ENCODE measurements at places on chromosomes 2 and 18.
A peak's percentile ranks its signal among the peaks of the same experiment; 100 is the strongest.

DNA sequence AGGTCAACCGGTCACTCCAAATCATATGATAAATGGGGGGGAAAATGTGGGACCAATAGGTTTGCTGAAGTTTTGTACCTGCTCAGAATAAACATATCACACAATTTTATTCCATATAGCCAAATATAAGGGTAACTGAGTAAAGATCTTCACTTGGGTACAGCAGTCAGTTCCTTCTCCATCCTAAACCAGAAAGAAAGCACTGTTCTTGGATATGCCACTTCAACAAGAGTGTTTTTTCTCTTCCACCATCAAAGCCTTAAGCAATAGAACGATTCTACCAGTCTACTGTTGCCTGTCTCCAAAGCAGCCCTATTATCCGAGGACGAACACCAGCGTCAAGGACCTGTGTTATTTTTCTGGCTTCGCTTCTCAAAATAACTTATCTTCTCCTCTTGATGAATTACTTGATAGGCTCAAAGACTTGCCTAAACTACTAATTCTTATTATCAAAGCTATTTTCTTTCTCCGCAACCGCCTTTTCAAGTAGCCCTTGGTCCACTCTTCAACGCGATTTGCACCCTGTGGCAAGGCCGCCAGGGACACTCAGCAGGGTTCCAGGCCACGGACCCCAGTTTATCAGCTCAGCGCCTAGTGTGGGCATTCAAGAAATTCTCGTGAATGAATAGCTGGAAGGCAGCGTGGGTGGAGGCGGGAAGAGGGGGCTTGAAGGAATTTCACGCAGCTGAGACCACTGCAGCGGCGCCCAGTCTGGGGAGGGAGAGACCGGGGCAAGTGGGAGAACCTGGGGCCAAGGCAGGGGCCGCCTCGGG is 646 bp downstream of the ALS2 start:
- DNase-seq = no peak

DNA sequence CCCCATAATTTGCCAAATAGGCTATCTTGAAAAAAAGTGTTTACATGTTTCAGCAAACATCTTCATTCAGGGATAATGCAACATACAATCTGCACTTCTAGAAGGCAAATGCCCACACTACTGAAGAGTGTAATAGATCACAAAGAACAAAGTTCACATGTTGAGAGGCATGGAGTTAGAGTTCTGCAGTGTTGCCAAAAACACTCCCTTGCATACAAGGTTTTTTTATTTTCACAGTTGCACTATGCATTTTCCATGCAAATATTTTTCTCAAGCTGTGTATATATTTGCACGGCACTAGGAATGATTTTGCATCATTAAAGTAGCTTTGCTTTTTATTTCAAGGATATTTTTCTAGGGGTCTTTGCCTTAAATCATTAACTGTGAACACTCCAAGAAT is 409.9 kb downstream of the THSD7B start:
- DNase-seq = no peak

DNA sequence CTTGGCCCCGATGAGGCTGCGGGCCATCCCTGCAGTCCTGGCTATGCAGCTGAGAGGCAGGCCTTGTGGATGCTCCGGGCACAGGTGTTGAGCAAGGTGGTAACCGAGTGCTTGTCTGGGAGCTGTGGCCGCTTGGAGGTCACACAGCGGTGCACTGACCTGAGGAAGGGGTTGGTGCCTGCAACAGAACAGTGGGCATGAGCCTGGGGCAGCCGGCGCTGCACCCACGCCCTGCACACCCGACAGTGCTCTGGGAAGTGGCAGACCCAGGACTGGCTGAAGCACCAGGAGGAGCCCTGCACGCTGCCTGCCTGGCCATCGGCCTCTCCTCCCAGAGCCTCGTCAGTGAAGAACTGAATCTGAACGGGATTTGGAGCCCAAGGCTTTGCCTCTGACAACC is 8.2 kb upstream of the POTEE start:
- no peak for DNase-seq

GRCh38 chr2:7020059-7020458 is 102.8 kb downstream of the RNF144A start:
- DNase-seq = no peak

- no peak for DNase-seq
These were observed 169.7 kb downstream of the CDCA7 start for GRCh38 chr2:173524256-173524955.

GRCh38 chr2:33084433-33084832 is 137.7 kb downstream of the LTBP1 start:
- DNase-seq = no peak

DNA sequence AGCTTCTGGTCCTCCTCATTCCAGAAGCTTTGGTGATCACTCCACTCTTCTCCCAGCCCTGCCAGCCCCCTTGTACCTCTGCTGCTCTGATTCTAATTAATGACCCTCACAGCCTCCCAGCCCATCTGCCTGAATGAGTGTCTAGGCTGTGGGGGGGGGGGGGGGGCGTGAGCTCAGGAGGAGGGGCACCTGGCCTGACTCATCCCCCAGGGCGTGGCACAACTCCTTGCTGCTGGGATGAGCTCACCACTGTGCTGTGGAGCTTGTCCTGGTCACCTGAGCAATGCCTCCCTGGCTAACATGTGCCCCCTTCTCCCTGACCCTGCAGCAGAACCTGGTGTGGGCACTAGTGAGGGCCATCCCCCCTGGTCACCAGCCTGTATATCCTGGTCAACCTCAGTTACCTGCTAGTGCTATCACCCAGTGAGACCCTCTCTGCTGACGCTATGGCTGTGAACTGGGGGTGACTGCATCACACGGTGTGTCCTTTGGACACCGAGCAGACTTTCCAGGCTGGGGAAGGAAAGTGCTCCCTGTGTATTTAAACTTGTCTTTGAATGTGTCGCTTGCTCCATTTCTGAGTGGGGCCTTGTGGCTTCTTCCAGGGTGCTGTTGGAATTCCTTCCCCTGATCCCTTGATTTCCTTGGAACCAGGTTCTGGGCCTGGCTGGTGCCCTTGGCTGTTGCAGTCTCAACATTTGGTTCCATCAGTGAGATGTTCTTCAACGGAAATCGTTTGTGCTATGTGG is 41.5 kb upstream of the PUM2 start:
- no peak for DNase-seq

DNA sequence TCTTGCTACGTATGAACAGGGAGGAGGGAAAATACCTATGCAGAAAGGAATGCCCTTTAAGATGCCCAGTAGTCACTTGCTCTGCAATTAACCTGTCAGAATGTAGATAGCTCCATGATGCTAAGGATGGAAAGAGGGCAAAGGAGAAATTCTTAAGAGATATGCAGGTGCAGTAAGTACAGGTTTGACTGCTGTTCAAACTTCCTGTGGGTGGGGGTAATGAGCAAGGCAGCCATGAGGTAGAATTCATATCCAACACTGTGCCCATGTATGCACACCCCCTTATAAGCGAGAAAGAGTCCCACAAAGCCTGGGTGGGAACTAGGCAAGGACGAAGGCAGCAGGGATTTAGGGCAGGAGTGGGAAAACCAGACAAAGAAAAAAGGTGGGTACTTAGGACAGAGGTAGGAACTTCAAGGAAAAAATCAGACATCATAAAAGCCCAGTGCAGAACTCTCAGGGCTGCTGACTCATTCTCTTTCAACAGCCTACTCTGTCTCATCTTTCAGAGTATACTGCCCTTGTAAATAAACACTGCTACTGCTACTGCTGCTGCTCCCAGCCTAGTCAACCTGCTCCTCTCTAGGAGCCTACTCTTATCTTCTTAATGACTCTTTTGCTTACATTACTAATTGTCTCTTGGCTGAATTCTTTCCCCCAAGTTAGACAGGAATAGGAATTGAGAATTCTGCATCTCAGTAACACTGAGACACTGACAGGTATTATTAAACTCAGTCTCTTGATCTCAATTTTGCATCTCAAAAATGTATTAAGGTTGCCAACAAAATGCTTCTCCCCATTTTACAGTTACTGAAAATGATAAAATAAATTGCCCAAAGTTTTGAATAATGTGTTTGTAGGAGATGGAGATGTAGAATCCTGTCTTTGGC is 189.0 kb downstream of the PTH2R start:
- DNase-seq = no peak

GRCh38 chr18:55425698-55426097 is 162.3 kb downstream of the TCF4 start:
- no peak for DNase-seq

GRCh38 chr2:159427048-159427447 is 140.5 kb upstream of the WDSUB1 start:
- no peak for DNase-seq

- no peak for DNase-seq
These were observed 104.7 kb upstream of the MYO3B start for GRCh38 chr2:170073288-170073687.

DNA sequence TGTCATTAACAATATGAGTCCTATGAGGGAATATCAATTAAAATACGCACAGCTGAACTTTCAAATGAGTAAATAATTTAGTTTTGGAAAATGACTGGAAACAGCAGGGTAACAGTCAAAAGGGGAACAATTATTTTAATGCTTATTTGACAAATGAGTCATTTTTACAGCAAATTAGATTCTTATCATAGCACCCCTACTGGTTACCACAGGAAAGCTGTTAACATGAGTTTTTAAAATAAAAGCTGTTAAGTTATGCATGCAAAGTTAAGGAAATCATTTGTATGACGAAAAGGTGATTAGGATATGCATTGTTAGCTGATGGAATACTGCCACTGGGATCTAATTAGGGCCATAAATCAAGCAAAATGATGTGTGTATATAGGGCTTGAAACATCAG is 435.1 kb upstream of the MEIS1 start:
- DNase-seq = no peak

GRCh38 chr18:63590373-63590772 is 3.2 kb downstream of the SERPINB13 start:
- no peak for DNase-seq

- no peak for DNase-seq
These were observed 10.2 kb downstream of the SP110 start for GRCh38 chr2:230209422-230210051.

- no peak for DNase-seq
These were observed 948.3 kb upstream of the GYPC start for GRCh38 chr2:125707611-125708010.

GRCh38 chr2:71596011-71596410 is 142.7 kb downstream of the DYSF start:
- DNase-seq = no peak

- DNase-seq = no peak
These were observed 131.0 kb downstream of the ZAP70 start for GRCh38 chr2:97844311-97844859.

- DNase-seq = no peak
These were observed 66.0 kb downstream of the BOLA3 start for GRCh38 chr2:74081763-74082110.

- no peak for DNase-seq
These were observed 140.8 kb downstream of the FIGN start for GRCh38 chr2:163595028-163595427.

GRCh38 chr2:73022024-73022568 is 49.4 kb downstream of the SFXN5 start:
- no peak for DNase-seq

GRCh38 chr2:126510356-126510755 is 145.6 kb upstream of the GYPC start:
- no peak for DNase-seq

DNA sequence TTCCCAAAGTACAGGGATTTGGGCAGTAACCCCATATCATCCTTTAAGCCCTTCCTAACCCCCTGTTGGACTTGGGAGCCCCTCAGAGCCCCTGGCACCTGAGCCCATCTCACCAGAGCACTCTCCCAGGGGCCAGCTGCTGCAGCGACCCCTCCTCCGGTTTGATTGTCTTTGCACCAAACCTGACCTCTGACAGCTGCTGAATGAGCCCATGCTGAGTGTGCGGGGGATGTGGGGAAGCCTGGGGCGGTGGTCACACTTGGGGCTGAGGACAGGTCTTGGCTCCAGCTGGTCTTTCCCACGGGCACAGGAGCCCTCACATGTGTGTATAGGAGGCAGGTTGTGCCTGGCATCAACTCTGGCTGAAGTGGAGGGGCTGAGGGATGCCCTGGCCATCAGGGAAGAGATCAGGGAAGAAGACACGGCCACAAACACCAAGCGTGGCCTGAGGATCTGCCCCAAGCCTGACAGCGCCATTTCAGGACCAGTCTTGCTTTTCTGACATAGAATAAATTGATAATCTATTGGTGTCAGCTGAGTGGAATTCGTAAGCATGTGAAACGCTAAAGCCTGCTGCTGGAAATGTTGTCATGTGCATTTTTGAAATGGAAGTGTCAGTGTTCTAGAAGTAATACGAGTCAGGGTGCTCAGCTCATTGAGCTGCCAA is 102.4 kb downstream of the ACKR3 start:
- no peak for DNase-seq

DNA sequence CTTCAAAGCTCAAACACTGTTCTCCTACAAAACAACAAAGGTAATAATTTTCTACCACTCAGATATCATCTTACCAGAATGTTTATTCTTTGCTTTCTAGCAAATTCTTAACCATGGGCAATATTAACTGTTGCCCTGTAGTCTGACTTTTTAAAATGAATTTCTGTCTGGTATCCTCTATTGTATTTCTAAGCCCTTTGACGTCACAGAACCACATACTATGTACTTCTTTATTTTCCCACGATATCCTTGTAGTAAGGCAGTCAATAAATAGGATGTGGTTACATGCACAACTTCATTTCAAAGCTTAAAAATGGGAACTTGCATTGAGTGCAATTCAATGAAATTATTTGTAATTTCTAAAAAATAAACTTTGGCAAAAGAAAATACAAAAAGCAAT is 58.7 kb downstream of the THADA start:
- DNase-seq = no peak

DNA sequence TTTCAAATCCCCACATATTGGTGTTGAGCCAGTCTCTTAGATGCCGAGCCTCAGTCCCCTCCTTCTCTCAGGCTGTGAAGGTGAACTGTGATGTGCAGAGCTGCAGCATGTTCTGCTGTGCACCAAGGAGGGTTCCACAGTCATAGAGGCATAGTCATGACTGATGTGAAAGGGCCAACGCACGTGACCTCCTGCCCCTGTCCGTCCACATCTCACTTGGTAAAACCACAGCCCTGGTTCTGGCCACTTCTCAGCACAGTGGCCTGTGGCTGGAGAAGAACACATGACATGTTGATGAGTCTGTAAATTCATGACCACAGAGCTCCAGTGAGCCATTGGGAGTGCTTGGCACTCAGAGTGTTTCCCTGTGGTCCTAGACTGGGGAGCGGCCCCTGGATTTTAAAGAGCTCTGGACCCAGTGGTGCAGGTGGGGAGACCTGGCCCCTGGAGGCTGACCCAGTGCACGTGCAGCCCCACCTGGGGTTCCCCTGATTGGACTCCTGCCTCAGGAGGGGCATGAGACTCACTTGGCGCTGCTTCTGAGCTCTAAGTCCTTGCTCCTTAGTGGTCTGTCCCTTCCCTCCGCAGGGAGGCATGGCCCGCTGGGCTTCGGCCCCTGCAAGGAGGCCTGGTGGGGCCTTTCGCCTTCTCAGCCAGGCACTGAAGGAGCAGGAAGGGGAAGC is 25.3 kb downstream of the INPP4A start:
- DNase-seq = peak; percentile 26

- no peak for DNase-seq
These were observed at the start of gene GALNT14 for GRCh38 chr2:31138037-31138962. GALNT14 (minus strand) TSS chr2:31138440; CDS start chr2:31138086, 354 bp downstream.

GRCh38 chr2:16114070-16114469 is 173.7 kb downstream of the MYCN start:
- no peak for DNase-seq

Measured in activated CD4-positive, CD25-positive, alpha-beta regulatory T cell treated with anti-CD3 and anti-CD28 coated beads, Interleukin-2, amount 50 U/mL, for 72 hours (primary cell).